ENCODE measurements at places on chromosomes 16 and 17.
A peak's percentile ranks its signal among the peaks of the same experiment; 100 is the strongest.

GRCh38 chr17:82007495-82008257 lies 15.0 kb downstream of the CENPX start:
- no peak for DNase-seq

- DNase-seq: no peak
These were observed 38.4 kb downstream of the CENPV start for GRCh38 chr17:16314859-16315258.

DNA sequence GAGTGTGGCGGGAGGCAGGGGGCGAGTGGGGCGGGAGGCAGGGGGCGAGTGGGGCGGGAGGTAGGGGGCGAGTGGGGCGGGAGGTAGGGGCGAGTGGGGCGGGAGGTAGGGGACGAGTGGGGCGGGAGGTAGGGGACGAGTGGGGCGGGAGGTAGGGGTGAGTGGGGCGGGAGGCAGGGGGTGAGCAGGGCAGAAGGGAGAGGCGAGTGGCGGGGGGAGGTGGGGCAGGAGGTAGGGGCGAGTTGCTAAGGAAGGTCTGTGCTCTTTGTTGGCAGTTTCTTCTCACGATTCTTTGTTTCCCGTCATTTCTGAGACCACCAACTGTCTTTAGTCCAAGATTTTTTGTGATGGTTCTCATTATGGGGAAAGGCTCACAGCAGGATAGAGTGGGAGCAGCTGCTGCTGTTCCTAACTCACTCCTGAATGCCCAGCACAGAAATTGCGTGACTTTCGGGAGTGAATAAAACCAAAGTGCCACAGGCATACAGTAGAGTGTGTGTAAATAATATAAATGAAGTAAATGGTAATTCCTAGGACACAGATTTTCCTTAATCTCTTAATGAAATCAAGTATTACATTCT lies 44.7 kb downstream of the COG7 start:
- DNase-seq: no peak

DNA sequence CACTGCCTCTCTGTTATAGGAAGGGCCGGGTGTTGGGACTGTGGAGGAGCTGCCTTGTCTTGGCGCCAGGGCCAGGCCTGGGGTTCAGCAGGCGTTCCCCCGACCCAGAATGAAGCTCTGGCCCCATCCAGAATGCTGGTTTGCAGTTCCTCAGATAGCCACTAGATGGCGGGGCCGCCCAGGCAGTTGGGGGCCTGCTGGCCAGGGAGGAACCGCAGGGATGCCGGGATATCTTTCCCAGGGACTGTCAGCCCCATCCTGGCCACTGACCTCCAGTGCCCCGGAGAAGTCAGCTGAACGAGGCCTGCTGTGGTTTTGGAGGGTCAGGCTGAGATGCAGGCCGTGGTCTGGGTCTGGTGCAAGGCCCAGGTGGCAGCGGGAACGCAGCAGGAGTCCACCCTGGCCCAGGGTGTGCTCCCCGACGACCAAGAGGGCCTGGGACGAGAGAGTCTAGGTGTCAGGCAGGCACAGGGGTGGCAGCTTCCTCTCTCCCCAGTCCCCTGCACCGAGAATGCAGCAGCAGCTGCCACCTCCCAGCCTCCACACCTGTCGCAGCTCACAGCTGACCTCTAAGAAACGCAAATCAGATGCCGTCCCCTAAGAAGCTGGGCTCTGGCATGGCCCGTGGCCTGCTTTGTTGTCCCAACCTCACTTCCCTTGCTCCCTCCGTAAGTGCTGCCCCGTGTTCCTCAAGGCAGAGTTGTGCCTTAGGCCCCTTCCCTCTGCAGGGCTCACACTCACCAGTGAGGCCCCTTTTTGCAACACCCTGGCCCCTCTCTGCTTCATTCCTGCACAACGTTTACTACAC lies 51.2 kb downstream of the RMI2 start:
- DNase-seq: peak; percentile 23

DNA sequence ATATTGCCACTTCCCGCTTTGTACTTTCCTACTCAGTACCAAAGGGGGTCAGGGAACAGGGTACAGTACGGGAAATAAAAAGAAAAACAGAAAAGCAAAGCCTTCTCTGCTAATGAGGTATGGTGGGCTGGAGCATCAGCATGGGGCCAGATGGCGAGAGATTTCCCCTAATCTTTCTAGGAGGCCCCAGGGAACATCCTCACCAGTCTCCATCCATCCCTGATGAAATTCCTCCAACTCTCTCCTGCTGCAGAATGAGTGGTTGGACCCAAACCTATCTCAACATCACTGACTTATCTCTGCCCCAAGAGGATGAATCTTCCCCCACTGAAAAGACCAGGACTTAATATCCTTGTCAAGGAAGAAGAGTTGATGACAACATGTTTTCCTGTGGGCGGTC lies 185.6 kb downstream of the C16orf78 start:
- DNase-seq: no peak

- no peak for DNase-seq
These were observed 109.0 kb upstream of the DHX40 start for GRCh38 chr17:59456428-59456827.

DNA sequence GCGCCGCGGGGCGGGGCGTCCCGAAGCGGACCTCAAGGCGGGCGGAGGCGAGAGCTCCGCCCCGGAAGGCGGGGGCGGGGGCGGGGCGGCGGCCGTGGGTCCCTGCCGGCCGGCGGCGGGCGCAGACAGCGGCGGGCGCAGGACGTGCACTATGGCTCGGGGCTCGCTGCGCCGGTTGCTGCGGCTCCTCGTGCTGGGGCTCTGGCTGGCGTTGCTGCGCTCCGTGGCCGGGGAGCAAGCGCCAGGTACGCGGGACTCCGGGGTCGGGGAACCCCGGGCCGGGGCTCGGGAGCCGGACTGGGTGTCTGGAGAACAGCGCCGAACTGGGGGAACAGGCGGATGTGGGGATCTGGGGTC lies at the start of gene TNFRSF12A:
TSS of gene TNFRSF12A (plus strand) at position 122 of the 357 bp plus-strand sequence. CDS start at position 152, 30 bp downstream.
- DNase-seq: peak; percentile 25

DNA sequence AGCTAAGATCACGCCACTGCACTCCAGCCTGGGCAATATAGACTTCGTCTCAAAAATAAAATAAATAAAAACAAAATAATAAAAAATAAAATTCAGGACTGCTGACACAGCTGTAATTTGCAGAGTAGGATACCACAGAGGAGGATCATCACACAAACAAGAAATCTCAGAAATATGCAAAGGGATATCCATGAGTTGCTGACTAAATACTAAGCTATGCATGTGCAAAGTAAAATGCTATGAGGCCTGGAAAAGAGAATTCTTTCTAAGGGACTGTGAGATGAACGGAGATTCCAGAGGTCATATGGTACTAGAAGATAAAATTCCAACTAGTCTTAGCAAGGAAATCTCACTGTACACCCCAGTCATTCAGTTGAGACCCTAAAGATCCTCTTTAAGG lies 74.8 kb downstream of the SLC39A11 start:
- no peak for DNase-seq

GRCh38 chr17:41144846-41145245 lies 4.5 kb upstream of the KRTAP4-6 start:
- no peak for DNase-seq

DNA sequence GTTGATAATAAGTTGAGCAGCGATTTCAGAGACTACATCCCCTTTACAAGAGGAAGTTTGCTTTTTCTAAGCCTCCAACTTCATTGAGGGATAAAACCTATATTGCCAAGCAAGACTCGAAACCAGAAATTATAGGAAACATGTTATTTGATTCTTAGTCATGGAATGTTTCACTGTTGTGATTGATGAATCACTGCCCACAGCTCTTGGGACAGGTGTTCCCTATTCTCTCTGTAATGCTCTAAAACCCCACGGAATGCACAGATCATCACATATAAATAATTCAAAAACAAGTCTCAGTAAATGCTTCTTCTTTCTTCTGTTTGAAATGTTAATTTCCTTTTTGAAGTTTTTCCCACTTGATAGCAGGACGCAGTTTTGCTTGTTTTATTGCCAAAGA lies 809.5 kb upstream of the GOT2 start:
- no peak for DNase-seq

GRCh38 chr17:69335058-69335457 lies 8.1 kb upstream of the ABCA5 start:
- DNase-seq: no peak

GRCh38 chr17:72432881-72433280 lies 312.1 kb downstream of the SOX9 start:
- no peak for DNase-seq

- DNase-seq: no peak
These were observed 4.8 kb downstream of the RABEP1 start for GRCh38 chr17:5286846-5287245.

GRCh38 chr16:46996391-46996790 lies 22.9 kb upstream of the DNAJA2 start:
- no peak for DNase-seq

GRCh38 chr16:2460391-2460713 lies 443 bp downstream of the TEDC2 start:
- DNase-seq: no peak

GRCh38 chr17:46152423-46152822 lies 40.8 kb downstream of the KANSL1 start:
- no peak for DNase-seq

DNA sequence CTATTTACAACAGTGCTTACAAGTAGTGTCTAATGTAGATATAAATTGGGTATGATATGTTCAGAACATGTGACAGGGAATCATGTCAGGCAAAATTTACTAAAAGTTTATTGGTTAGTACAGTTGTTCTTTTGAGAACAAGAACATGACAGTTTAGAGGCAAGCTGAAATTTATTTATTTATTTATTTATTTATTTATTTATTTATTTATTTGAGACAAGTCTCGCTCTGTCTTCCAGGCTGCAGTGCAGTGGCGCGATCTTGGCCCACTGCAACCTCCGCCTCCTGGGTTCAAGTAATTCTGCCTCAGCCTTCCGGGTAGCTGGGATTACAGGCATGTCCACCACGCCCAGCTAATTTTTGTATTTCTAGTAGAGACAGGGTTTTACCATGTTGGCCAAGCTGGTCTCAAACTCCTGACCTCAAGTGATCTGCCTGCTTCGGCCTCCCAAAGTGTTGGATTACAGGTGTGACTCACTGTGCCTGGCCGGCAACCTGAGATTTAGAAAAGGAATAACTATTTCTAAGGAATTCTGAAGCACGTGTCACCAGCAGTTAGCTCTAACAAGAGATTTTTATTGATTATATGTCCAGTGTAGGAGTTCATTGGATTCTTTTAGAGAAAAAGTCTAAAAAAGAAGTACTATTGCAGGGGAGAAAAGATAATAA lies 24.9 kb downstream of the MRTFB start:
- DNase-seq: no peak

DNA sequence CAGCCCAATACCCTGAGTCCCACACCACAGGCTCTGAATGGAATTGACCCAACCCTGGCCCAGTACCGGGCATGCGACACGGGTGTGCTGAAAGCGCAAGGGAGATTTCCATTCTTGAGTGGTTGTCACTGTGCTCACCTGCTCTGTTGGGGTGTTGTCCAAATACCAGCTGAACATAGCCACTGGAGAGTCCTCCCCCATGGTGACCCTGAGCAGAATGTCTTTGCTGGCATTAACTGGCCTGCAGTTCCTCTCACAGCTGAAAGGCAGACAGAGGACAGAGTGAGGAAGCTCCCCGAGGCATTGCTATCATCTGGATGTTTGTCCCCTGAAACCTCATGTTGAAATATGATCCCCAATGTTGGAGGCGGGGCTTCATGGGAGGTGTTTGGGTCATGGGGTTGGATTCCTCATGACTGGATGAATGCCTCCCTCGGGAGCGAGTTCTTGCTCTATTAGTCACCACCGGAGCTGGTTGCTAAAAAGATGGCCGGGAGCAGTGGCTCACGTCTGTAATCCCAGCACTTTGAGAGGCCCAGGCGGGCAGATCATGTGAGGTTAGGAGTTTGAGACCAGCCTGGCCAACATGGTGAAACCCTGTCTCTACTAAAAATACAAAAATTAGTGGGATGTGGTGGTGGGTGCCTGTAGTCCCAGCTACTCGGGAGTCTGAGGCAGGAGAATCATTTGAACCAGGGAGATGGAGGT lies 57.3 kb upstream of the BCO1 start:
- no peak for DNase-seq

- peak; percentile 5 for DNase-seq
These were observed 14.6 kb upstream of the CD79B start for GRCh38 chr17:63946440-63947363.

DNA sequence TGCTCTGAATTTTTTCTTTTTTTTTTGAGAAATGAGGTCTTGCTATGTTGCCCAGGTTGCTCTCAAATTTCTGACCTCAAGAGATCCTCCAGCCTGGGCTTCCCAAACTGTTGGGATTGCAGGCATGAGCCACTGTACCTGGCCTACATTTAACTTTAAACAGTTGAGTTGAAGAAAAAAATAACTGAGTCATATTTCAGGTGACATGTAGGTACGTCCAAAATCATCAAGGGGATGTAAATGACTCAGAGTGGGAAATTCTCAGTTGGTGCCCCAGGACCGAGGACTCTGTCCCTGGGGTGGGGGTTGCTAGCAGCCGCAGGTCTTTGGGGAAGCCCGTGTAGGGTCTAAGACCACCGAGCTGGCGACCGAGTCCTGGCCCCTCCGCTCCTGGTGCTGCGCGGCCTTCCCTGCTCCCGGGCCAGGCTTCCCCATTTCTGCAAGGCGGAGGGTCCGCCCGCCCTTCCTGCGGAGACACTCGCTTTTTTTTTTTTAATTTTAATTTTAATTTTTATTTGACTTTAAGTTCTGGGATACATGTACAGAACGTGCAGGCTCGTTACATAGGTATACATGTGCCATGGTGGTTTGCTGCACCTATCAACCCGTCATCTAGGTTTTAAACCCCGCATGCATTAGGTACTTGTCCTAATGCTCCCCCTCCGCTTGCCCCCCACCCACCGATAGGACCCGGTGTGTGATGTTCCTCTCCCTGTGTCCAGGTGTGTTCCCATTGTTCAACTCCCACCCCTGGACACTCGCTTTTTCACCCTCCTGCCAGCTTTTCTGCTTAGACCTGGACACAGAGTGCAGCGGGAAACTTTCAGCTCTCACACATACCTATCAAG lies 12.7 kb upstream of the N4BP1 start:
- no peak for DNase-seq

GRCh38 chr16:84009282-84009681 lies 33.3 kb downstream of the SLC38A8 start:
- DNase-seq: no peak

- DNase-seq: no peak
These were observed 23.4 kb upstream of the LITAF start for GRCh38 chr16:11610121-11610505.

GRCh38 chr16:46932802-46933201 lies 40.7 kb downstream of the DNAJA2 start:
- no peak for DNase-seq

GRCh38 chr16:3938471-3938842 lies 57.9 kb upstream of the CREBBP start:
- DNase-seq: no peak

- DNase-seq: no peak
These were observed 20.9 kb downstream of the TMEM11 start for GRCh38 chr17:21193031-21193430.

DNA sequence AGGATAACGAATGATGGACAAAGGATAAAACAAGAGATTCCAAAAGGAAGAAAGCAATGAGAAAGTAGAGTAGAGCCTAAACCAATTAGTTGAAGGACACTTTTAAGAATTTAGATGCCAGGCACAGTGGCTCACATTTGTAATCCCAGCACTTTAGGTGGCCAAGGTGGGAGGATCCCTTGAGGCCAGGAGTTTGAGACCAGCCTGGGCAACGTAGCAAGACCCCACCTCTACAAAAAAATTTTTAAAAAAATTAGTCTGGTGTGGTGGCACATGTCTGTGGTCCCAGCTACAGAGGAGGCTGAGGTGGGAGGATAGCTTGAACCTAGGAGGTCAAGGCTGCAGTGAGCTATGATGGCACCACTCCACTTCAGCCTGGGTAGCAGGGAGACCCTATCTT lies 20.0 kb downstream of the ABCA10 start:
- no peak for DNase-seq

Measured in hypothalamus (tissue), 51 donors.